H7 (cell line): ENCODE measurements at places on chromosomes 2 and 18.

GRCh38 chr2:234388591-234388990 lies 108.3 kb downstream of the ARL4C start:
- no peak for DNase-seq

DNA sequence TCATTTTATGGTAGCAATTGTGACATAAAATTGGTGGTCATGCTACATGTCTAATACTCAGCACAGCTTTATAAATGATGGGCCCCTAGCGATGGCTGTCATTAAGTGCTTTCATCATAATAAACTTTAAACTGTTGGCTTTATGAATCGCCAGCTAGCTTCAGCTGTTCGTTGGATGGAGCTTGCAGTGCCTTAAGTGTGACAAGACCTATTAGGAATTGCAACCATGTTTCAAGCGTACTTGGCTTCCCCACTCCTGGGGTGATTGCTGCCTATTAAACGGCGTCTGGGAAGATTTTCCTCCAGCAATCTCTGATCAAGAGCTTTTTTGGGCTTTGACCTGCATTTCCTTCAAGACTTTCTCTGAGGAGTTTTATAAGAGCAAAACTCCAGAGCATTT lies 164.5 kb upstream of the SIX3 start:
- DNase-seq: no peak

DNA sequence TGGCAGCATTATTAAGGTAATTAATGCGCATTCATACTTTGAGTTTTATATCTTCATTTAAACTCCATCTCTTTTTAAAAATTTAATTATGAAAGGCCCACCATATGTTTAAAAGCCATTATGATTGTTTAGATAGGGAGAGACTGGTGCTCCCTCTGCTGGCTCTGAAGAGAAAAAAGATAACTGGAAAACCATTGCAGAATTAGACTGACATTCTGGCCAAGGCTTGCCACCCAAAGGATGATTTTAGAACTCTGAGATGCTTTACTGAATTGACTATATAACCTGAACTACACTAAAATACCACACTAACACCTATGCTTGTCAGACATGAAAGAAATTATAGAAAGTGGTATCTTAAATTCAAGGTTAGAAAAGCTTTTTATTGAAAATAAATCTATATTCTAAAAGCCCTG lies 127.6 kb upstream of the SPOPL start:
- peak; percentile 13 for DNase-seq

DNA sequence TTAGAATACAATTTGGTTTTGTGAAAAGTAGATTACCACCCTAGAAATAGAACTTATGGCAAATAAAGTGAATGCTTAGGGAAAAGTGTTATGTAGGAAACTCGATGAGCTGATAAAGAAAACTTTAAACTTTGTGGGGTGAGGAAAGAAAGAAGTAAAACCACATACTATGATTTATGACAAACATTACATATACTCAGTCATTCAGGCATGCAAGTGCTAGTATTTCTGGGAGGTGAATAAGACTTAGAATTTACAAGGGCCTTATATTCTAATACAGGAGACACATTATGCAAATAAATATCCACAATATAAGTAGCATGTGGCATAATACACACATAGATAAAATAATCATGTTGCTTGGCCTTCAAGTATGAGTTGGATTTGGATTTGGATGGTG lies 618.1 kb downstream of the XIRP2 start:
- no peak for DNase-seq

DNA sequence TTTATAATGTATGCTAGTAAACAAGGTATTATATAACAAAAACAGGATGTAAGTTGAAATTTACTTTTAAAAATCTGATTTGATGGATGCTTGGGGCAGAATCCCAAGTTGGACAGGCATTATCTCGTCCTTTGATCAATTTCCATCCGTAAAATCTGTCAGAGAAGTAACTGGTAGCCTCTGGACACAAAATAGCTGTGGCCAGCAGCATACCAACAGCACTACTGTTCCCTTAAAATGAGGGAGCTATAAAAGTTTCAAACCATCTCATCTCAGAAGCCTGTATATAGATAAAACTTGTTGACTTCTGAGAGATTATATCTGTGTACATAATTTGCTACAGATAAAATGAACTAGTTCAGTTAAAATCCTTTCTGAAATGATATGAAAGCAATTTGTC lies 14.7 kb upstream of the METAP1D start:
- DNase-seq: no peak

- no peak for DNase-seq
Measured at GRCh38 chr2:109635426-109636304, 21.5 kb downstream of the SOWAHC start.

DNA sequence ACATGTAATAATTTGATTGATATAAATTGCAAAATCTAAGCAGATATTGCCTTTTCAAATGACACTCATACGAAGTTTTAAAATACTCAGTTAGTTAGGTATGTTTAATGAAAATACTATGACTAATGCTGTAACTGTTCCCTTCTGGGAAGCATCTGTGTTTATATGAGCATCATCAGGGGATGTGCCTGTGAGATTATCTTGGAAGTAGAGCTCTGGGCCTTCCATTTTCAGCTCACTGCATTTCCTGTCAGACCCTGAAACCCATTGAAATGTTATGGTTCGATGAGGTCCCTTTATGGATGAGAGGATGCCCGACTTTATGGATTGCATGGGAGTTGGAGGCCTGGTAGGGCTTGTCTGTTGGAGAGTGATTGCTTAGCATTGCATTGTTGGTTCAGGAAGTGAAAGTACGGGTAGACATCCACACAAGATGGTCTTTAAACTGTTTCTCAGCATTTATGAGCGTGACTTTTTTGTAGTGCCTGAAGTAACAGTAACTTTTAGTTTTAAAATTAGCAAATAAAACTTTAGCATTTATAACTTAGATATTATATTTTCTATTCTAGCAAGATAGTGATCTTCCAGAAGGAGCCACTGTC lies 28.7 kb downstream of the ELP2 start:
- no peak for DNase-seq

DNA sequence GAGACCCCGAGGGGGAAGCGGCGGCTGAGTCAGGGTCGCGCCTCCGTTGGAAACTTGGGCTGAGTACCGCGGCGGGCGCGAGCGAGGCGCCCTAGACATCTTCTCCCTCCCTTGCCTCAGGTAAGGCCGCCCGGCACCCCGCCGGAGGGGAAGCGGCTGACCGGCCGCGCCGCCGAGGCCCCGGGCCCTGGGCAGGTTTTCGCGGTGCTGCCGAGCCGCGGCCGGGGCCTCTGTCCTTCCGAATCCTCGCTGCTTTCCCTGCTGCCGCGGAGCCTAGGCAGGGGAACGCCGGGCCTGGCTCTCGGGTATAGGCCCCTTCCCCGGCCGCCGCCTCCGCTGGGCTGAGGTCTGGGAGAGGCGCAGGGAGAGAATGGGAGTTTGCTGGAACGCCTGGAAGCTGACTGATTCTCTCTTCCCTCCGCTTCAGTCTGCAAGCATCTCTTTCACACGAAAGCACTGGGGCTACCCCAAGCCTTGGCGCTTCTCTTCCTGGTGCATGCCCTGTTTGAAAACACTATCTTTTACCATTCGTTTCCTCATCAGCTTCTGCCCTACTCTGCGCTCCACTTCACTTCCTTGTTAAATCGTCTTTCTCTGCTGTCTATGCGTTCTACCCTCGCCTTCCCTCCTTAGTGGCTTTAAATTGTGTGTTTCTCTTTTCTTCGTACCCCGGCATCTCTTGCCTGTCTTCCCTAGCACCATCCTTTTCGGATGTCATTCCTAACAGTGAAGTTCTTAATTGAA lies 652 bp downstream of the PPM1B start:
- peak; percentile 61 for DNase-seq

GRCh38 chr2:96202152-96202854 lies 6.3 kb downstream of the STARD7 start:
- DNase-seq: no peak

DNA sequence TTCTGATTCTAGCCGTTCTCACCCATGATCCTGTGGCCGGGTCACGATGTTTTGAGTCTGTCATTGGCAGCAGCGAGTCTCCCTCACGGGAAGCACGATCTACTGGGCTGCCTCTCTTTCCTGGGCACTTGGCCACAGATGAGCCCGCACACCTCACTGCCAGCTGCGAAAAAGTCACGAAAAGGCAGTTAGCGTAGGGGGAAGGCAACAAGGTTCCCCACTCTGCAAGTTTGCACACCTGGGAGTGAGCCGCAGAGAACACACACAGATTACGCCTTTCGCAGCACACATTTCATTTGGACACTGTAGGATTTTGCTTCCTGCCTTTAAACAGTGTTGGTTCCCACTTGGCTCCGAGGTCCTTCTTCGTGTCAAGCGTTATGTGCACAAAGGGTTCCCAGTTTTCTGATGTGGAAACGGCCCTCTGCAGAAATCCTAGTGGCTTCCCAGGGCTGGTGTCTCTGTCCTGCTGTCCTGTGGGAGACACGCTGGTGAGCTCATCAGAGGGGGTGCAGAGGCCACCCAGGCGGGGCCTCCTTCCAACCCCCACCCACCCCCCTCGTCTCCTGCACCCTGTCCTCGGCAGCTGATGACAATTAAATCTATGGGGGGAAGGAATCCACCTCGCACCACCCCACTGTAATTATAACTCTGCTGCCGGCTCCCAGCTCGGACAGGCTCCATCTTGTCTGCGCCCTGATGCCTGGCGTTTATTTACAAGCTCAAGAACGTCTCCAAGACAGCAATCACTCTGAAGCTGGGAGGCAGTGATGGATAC lies 157.3 kb upstream of the SALL3 start:
- no peak for DNase-seq

GRCh38 chr2:189402932-189403331 lies 38.3 kb upstream of the WDR75 start:
- no peak for DNase-seq

DNA sequence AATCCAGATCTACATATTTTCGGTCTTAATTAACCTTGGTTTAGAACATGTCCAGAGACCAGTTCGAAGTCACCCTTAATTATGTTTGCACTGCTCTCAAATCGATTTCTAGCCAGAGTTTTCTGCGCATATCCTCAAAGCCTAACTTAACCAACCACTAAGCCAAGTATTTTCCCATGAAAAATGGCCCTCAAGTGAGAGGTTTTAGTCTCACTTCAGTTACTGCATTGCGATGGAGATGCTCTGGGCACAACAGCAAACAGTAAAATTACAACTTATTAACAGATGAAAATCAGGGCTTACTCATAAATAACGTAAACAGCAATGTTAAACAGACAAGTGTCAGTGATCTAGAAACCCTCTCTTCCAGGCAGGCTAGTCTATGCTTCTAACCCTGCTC lies 4.5 kb downstream of the RTN4 start:
- no peak for DNase-seq

- no peak for DNase-seq
Measured at GRCh38 chr2:25222477-25223121, 54.2 kb upstream of the POMC start.

- DNase-seq: peak; percentile 35
Measured at GRCh38 chr2:128787616-128788015, 468.9 kb upstream of the HS6ST1 start.

DNA sequence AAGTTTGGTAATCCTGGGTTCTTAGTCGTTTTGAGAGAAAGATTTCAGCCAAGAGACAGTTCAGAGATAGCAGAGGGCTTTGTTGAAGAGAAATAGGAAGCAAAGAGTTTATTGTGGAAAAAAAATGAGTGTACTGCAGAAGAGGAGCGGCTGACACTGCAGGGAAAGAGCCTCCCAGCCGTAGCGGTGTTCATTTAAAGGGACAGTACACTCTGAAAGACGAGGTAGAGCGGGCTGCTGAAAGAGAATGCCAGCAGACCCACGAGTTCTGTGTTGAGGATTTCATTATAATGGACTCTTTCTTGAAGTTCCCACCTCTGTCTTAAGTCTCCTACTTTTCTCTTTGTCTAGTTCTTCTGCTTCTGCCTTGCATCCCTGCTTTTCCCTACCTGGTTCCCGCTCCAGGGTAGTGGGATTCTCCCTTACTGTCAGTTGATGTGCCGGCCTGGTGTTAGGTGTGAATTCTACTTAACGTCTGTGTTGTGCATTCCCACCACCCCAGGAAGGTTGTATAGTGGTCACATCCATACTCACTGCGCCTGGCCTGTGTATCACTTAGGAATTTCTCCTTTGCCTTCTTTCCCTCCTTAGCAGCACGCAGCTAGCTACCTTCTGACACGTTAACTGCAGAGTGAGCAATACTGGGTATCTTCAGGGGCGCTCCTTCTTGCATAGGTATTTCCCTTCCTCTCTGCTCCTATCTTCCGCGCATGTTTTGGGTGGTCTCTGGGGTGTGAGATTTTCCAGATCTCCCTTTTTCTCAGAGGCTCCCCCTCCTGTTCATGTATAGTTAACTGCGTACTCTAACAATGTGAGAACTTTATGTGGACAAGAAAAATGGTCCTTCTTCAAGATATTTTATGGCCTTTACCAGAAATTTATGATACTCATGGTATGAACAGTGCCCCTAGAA lies 164.5 kb downstream of the PTH2R start:
- no peak for DNase-seq

DNA sequence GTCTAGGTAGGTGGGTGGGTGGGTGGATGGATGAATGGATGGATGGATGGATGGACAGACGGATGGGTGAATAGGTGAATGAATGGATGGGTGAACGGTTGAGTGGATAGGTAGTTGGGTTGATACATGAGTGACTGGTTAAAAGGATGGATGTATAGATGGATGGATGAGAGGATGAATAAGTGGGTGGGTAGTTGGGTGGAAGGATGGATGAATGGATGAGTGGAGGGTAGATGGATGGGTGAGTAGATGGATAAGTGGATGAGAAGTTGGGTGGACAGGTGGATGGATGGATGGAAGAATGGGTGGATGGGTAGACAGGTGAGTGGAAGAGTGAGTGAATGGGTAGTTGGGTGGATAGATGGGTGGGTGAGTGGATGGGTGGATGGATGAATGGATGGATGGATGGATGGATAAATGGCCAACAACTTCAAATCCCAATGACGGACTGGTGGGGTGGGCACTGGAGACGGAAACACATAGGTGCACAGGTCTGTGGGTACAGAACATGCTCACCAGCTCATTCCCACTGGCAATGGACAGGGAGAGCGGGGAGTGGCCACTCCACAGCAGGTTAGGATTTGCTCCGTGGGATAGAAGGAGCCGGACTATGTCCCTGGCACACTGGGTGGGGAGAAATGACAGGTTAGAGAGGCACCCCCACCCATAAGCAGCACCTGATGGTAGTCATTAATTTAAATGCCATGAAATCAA lies 48.8 kb downstream of the ANKMY1 start:
- DNase-seq: no peak
